Immature natural killer cell (primary cell): ENCODE measurements at places on chromosomes 16 and 17. TPM values are rescaled to one million over a fixed set of nuclear protein-coding genes. Genes with fewer than 3 reads are reported as not detected.

Gene FBXL16
- not detected for polyA plus RNA-seq

Gene MEOX1
- not detected for polyA plus RNA-seq

- DNase-seq, result no peak
Observed at GRCh38 chr16:2428051-2428783, 1.0 kb upstream of the CCNF start.

DNA sequence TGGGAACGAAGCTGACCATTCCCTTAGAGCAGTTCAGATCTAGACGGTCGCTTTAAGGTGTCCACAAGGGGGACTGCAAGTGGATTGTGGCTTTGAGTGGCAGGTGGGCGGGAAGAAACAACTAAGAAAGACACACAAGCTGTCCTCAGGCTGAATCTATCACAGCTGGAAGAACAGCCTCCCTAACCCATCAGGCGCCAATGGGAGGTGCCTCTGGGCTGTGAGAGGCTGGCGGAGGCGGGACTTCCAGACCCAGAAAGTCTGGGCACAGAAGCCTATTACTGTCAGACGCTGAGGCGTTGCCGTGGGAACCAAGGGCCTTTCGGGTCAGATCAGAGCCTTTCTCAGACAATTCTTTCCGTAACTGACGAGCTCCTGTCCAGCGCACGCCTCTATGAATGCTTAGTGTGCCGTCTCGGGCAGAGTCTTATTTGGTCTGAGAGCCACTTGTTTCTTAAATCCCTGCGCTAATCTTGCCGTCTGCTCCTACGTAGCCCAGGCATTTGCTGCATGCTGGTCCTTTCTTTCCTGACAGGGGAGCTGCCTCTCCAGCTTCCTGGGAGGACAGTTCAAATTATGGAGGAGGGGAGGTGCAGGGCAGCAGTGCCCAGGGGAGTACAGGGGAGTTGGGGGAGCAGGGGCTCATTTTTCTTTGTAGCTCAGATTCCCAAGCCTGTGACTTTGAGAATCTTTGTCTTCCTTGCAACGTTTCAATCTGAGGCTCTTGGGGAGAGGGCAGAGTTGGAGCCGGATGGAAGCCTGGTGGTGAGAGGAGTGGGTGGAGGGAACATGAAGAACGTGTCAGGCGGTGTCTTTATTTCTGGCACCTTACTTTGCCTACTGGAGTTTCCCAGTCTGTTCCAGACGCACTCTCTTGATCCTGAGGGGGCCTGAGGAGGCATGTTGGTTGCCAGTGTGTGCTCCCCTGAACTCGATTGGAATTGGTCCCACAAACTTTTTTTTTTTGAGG lies 618.7 kb downstream of the KCNJ18 start:
- DNase-seq, result no peak

- DNase-seq, result no peak
Observed at GRCh38 chr16:56823081-56823733, 41.8 kb upstream of the SLC12A3 start.

DNA sequence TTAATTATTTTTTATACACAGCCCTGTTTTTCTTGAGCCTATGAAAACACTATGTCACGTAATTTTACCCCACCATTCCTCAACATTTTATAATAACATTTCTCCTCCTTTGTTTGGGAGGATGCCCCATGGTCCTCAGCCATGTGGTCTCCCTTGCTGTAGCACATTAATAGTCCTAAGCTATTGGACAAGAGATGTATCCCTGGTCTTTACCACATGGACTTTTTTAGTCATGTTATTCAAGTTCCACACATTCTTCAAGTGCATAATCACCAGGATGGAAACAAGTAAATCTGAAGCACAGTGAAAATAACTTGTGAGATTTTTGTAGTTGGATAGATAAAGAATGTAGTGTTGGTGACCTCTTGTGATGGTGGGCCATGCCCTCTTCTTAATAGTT lies 2.0 kb upstream of the KRTAP2-3 start:
- no peak for DNase-seq

DNA sequence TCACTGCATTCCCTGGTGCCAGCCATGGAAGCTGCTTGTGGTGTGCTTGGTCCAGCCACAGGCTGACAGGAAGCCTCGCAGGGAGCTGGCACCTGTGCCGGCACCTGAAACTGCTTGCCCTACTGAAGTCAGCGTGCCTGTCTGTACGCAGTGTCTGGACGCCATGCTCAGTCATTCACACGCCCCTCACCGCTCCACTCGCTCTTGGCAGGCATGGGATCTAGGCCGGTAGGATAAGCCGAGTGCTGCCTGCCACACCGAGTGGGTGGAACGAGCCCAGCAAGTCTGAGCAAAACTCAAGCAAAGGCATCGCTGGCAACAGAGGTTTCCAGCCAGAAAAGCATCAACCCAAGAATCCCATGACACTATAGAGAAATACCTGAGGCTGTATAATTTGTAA lies 350.6 kb downstream of the CDH11 start:
- no peak for DNase-seq

DNA sequence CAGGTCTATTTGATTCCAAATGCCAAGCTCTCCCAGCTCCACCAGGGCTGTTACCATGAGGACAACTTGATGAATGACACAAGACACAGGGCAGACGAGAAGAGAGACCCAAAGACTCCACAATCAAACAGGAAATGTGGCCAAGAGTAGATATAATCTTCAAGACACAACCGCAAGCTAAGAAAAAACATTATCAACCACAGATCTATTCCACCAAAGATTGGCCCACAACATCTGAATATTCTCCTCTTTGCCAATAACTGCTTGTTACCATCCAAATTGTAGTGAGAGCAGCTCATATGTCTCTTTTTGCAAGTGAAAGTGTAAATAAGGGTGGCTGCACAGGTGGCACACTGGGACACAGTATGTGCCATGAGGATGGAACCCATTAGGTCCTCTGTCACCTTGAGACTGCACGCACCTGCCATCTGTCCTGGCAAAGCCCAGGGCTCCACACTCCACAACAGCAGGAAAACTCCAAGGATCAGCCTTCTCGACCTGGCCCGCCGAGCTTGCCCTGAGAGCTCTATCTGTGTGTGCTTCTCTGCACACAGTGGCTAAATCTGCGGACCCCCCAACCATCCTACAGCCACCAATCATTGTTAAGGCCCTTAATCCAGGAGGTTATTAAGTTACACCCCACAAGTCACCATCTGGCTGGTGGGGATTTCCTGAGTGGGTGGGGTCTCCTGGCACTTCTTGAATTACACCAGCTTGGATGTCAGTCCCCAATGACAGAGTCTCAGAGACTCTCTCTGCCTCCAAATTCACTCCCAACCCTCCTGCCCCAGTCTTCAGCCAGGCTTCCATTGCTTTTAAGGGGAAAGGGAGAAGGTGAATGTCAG lies 50.5 kb downstream of the DYNLRB2 start:
- DNase-seq, result peak; percentile 28

DNA sequence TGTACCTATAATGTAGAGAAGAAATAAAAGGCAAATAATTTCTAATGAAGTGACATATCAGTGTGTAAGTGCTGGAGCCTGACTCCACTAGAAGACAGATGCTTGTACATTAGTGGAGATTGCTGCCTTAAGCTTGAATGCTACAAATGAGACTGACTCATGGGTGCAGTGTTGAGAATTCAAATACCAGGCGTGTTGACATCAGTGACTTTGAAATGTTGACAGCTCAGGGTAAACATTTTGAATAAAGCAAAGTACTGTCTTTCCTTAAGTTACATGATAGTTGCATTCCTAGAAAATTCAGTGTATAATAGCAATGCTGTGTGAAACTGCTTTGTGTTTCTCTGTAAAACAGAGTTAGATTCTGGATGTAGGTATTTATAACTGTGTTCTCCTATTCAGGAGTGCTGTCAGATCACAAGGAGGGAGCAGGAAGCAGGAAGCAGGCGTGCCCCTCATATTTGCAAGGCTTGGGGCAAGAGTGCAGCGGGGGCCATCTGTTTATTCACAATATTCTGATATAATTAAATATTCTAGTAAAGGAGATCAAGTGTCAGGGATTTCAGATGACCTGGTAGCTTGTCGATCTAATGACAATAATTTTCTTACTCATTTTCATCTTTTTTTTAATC lies 119.0 kb downstream of the SPECC1 start:
- no peak for DNase-seq
